ENCODE measurements at places on chromosomes 4 and X.

- DNase-seq, result no peak
Measured at GRCh38 chr4:14871676-14872430, 130.4 kb upstream of the CPEB2 start.

DNA sequence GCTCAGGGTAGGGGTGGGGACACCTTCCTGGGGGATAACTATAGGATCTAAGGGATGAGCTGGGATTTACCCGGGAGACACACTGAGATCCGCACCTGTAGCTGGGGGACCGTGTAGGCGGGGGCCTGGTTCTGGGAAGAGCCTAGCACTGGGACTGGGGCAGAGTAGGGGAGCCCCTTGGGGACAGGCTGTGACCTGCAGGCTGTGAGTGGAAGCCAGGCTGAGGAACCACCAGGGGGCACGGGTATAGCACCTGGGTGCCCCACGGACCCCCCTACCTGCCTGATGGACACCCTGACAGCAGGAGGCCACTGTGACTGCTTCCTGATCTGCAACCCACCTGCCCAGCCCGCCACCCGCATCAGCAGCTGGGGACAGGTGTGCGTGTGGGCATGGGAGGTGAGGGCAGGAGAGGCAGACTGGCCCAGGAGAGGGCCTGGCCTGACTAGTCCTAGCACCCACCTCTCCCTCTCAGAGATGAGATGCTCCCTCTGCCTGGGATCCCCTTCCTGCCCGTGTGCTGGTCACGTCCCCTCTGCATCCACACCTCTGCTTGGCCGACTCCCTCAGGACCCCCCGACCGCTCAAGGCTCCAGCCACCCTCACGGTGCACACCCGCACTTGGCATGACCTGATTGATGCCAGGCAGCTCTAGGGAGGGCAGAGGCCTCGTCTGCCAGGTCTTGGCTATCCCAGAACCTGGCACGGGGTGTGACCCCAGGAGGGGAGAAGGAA, 94.2 kb upstream of the NKX1-1 start:
- DNase-seq, result no peak

DNA sequence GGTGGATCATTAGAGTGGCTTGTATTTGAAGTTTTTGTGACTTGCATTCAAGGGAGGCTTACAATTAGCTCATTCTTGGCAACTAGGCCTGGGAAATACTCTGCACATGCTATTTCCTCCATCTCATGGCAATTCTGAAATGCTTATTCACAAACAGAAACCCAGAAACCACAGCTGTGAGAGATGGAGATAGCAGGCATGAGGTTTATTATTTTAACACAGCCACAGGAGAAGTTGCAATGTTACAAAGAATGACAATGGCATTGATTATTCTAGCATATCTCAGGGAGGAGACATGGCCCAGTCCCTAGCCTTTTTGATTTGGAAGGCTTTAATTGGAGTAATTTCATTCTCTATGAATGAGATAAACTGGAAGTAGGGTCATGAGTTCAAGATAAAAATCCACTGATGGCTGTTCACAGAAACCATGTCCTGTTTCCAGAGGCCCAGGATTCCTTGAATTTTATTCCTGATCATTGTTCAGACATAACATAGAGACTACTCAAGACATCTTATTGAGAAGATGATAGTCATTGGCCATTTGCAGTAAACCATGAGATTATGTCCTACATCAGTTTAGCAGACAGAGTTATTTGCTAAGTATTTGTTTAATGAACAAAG, 123.9 kb downstream of the MID1 start:
- no peak for DNase-seq

- DNase-seq, result no peak
Measured at GRCh38 chr4:109739547-109739946, 9.7 kb upstream of the PLA2G12A start.

DNA sequence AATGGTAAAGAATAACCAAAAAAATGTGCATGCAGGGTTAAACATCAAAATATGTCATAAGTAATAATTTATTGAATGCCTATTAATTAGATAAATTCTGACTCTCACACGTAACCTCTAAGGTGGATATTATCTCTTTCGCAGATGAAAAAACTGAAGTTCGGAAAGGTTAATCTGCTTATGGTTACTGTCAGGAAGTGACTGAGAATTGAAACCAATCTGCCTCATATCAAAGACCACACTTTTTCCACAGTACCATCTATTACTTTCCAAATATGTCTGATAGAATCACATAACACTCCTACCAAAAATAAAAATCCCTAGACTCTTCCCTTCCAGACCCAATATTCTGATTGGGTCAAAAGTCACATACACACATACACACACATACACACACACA, 6.2 kb downstream of the CHIC2 start:
- no peak for DNase-seq

GRCh38 chr4:147901916-147902315, 170.0 kb downstream of the ARHGAP10 start:
- no peak for DNase-seq

DNA sequence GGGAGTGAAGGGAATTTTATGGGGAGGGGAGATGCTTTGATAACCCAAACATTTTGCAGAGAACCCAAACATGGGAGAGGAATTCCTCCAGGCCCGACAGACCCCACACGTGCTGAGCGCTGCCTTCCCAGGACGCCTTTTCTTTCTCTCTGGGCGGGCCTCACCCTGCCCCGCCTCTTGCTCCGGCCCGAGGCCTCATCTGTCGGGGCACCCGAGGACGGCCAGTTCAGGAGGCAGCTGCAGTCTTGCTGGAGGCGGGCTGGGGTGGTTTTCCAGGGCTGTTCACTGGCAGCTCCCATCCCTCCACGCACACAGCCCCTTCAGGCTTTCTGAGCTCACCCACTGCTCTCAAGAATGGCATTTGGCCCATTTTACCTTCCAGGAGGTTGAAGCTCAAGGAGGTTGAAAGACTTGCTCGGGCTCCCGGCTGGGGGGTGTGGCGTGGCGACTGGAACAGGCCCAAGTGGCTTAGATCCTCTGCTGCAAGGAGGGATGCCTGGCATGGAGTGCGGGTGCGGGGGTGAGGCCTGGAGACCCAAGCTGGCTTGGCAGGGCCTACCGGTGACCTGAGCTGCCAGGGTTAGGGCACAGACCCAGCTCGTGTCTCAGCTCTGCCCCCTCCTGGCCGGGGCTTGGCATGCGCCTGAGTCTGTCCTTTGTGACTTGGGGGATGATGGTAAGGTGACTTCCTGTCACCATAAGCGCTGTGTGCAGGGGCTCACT, 99.2 kb downstream of the PSAPL1 start:
- DNase-seq, result no peak

DNA sequence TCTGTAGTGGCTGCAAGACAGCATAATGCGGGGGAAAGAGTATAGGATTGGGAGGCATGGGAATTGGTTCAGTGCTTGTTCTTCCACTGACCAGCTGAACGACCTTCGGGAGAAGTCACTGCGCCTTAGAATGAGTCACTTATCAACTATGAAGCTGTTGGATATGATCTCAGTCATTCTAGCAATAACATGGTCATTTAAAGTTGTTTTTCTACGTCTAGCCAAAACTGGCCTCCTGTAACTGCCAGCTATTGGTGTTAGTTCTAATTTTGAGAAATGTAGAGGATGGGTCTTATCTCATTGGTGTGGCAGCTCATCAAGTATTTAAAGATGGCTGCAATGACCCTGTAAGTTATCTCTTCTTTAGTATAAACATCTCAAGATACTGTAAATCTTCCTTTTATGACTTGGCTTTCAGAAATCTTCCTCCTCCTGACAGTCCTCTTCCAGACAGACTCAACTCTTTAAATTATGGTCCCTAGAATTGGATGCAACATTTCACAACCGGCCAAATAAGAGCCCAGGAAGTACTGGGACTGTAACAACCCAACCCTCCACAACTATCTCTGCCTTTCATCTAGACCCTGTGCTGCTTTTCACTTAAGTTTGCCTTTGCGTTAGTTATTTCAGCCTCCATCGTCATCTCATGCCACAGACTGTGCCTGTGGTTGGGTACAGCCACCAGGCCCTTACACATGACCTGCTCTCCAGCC, 243.3 kb downstream of the CBR4 start:
- no peak for DNase-seq

DNA sequence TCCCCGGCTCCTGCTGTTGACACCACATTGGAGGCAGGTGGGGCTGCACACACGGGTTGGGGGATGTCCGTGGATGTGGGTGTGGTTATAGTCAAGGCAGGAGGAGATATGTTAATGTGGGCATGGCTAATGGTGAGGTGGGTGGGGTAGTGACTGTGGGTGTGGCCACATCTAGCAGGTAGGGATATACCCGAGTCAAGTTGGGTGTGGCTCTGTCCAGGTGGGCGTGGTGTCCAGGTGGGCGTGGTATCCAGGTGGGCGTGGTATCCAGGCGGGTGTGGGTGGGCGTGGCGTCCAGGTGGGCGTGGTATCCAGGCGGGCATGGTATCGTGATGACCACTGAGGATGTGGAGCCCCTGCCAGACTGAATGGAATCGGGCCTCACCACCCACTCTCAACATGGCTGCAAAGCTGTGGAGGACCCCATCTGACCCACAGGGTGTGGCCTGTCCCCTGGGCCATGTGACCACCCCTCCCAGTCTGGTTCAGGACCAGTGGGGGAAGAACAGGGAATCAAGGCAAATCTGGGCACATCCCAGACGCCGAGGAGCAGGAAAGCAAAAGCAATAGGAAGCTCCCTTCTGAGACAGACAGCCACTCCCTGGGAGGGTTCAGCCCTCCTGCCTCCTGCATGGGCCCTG, 21.0 kb downstream of the MAN2B2 start:
- no peak for DNase-seq

DNA sequence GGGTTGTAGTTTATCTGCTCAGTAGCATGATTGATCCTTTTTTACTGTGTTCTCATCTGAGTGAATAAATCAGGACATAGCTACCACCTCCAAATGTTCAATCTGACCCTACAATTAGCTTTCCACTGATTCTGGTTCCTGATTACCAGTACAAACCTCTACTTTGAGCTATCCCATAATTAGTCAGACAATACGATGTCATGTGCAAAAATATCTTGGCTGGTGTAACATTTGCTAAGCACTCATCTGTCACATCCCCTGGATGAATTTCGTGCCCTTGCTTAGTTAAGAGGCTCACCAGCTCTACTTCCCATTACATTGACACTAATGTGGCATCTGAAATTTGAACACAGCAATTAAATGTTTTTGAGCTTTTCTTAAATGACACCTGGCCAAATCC, 1101.0 kb upstream of the PCDH7 start:
- no peak for DNase-seq

DNA sequence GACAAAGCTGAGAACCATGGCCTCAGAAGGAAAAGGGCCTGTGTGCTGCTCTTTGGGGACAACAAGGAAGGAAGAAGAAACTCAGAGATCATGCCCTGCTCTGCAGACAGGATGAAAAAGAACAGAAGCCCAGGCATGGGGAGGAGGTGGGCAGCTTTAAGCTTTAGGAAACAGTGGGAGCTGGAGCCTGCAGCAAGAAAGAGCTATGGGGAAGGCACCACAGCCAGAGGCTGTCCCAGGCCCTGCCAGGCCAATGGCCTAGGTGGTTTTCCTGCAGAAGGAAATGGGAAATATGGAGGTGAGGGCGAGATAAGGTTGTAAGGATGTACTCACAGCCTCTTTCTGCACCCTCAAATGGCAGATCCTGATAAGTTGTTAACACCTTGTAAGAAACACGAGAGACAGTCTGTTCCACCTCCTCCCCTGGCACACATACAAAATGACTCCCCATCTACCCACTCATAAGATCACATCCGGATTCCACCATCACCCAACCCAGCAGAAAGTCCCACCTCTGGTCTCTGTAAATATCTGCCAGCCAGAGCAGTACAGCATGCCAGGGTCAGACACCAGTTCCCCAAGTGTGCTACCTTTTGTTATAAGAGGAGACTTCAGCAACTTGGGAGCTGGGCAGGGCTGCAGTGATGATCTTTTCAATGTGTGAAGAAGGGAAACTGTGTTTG, 105.2 kb downstream of the RTL5 start:
- no peak for DNase-seq

DNA sequence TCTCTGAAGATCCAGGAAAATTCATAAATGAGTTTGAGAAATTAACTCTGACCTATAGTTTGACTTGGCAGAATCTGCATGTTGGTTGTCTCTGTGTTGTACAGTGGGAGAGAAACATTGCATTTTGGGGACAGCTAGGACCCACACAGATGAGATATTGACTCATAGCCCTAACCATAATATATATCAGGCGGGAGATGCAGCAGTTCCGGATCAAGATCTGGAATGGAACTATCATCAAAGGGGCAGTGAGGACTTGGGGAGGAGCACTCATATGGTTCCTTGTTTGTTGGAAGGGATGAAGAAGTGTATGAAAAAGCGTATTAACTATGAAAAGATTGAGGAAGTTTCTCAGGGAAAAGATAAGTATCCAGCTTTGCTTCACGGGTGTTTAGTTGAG, 14.0 kb downstream of the CXCL2 start:
- no peak for DNase-seq

DNA sequence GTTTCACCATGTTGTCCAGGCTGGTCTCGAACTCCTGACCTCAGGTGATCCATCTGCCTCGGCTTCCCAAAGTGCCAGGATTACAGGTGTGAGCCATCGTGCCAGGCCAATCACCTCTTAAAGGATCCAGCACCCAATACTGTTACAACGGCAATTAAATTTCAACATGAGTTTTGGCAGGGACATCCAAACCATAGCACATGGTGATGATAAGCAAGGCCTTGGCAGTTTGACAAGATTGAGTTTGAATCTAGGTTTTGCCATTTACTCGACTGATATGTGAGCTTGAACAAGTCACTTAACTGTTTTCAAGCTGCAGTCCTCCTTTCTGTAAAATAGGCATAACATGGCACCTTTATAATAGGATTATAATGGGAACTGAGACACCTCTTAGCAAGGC, 84.1 kb downstream of the GPR82 start:
- no peak for DNase-seq

DNA sequence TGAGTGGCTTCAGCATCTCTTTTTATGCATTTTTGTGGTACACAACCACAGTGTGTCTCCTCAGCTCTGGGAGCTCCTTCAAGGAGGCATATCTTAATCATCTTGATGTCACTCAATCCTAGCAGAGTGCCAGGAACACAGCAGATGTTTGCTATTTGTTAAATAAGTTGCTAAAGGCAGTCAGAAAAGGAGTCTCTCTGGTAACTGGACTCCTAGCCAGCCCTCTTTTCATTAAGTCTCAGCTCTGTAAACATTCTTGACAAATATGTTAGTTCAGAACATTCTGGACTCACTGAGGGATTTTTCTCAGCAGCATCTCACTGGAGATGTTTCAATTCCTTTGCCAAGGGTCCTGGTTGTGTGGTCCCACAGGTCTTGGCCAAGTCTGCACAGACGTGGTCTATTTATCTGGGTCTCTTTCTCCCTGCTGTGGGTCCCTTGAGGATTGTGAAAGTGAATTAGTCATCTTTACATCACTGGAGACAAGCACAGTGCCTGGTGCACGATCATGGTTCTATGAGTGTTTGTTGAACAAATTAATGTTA, 20.3 kb upstream of the FAM9C start:
- no peak for DNase-seq

- DNase-seq, result no peak
Measured at GRCh38 chrX:136067097-136067496, 80.2 kb upstream of the FHL1 start.

- DNase-seq, result no peak
Measured at GRCh38 chr4:21454201-21454600, 494.4 kb downstream of the KCNIP4 start.

DNA sequence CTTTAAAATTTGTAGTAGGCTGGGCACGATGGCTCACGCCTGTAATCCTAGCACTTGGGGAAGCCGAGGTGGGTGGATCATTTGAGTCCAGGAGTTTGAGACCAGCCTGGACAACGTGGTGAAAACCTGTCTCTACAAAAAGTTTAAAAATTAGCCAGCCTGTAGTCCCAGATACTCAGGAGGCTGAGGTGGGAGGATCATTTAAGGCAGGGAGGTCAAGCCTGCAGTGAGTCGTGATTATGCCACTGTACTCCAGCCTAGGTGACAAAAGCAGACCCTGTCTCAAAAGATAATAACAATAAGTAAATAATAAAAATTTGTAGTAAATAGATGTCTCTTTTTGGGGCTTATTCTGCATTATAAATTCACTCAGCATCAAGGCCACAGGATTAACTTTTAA, 118.5 kb downstream of the IRF2 start:
- DNase-seq, result no peak

Measured in NCI-H1092 treated with DMSO at 0.1 percent for 48 hours (cell line).